ENCODE measurements at places on chromosomes 16 and 17.
A peak's percentile ranks its signal among the peaks of the same experiment; 100 is the strongest.

DNA sequence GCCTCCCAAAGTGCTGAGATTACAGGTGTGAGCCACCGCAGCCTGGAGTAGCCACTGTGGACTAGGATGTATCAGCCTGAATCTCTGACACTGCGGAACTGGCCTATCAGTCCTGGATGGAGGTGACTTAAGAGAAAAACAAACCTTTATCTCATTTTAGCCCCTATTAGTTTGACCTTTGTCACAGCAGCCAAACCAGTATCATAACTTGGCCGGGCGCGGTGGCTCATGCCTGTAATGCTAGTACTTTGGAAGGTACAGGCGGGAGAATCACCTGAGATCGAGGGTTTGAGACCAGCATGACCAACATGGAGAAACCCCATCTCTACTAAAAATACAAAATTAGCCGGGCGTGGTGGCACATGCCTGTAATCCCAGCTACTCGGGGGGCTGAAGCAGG, 51.8 kb upstream of the USP7 start:
- DNase-seq: no peak

DNA sequence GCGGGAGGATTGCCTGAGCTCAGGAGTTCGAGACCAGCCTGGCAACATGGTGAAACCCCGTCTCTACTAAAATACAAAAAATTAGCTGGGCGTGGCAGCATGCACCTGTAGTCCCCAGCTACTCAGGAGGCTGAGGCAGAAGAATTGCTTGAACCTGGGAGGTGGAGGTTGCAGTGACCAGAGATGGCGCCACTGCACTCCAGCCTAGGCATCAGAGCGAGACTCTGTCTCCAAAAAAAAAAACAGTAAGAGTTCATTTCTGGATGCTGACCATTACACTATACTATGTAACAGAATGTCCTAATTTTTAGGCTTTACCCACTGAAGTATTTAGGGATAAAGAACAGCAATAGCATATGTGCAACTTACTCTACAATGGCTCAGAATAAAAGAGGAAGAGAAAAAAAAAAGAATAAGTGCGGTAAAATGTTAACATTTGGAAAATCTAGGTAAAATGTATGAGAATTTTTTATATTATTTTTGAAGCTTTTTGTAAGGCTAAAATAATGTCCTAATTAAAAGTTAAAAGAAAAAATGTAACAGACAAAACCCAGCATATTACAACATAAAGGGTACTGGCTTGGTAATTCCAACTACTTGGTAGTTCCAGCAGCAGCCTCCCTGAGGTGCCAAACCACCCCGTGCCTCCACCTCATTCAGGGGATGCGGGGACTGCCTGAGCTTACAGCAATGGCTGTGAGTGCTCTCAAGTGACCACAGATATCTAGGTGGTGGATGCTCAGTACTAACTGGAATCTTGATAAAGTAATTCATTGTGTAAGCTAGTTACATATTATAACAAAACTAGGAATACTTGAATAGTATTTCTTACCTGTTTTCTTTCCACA, 10.9 kb downstream of the COPS3 start:
- peak; percentile 11 for DNase-seq

GRCh38 chr16:65271996-65272395, 150.1 kb upstream of the CDH11 start:
- DNase-seq: no peak

DNA sequence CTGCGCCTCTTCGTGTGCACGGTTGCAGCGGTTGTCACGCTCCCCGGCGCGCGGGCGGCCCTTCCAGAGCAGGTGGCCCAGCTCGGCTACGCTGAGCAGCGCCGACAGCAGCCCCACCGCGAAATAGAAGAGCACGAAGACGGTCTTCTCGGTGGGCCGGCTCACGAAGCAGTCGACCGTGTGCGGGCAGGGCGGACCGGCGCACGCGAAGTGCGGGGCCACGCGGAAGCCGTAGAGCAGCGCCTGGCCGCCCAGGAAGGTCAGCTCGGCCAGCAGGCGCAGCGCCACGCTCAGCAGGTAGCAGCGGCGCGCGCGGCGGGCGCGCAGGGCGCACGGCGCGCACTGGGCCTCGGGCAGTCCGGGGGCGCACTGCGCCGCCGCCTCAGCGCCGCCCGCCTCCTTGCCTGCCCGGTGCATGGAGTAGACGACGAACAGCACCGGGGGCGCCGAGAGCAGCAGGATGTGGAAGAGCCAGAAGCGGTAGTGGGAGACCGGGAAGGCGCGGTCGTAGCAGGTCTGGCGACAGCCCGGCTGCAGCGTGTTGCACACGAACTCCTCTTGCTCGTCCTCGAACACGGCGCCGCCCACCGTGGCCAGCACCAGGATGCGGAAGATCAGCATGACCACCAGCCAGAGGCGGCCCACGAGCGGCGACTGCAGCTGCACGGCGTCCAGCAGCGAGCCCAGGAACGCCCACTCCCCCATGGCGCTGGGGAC, 1.3 kb downstream of the GJD3 start:
- no peak for DNase-seq

GRCh38 chr17:67312265-67312664, 54.1 kb downstream of the PSMD12 start:
- DNase-seq: no peak

- no peak for DNase-seq
Measured at GRCh38 chr17:33987162-33987561, 267.9 kb upstream of the CCL2 start.

- no peak for DNase-seq
Measured at GRCh38 chr17:39904990-39905288, 13.5 kb downstream of the GSDMB start.

- DNase-seq: no peak
Measured at GRCh38 chr16:89615176-89615575, 1.7 kb downstream of the DPEP1 start.

GRCh38 chr17:64358261-64358788, 32.3 kb downstream of the PECAM1 start:
- DNase-seq: no peak

DNA sequence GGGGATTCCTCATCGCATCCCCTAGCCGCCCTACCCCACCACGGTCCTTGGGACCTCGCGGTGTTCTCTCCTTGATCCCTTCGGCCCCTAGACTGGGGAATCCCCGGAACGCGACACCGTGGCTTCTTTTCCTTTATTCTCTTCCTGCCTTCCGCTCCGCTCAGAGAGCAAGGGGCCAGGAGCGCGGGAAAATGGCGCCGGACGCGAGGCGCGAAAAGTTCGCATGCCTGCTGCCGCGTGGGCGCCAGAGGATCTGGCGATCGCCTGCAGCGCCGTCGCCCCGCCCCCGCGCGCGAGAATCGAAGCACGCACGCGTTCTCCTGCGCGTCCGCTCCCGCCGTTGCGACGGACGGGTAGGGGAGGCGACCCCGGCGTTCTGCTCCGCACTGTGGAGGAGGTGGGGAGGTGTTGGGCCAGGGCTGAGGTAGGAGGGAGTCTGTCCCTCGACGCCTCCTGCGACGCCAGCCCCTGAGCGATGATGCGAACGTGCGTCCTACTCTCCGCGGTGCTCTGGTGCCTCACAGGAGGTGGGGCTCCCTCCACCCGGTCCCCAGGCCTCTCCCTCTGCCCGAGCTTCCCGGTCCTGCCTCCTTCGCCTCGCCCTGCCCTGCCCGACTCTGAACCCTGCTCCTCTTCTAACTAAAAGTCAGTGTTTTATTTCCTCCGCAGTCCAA, at the start of gene ZPBP2:
TSS of gene ZPBP2 (plus strand) at position 323 of the 674 bp plus-strand sequence. CDS start at position 476, 153 bp downstream.
- peak; percentile 43 for DNase-seq

DNA sequence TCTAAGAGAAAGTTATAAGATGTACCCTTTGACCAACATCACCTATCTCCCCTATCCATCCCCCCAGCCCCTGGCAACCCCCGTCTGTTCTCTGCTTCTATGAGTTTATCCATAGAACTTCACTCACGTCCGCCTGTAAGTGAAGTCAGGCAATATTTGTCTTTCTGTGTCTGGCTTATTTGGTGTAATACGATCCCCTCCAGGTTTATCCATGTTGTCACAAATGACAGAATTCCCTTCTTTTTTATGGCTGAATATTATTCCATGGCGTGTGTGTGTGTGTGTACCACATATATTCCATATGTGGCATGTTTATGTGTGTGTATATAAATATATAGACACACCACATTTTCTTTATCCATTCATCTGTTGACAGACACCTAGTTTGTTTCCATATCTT, 339.7 kb downstream of the CPPED1 start:
- DNase-seq: no peak

DNA sequence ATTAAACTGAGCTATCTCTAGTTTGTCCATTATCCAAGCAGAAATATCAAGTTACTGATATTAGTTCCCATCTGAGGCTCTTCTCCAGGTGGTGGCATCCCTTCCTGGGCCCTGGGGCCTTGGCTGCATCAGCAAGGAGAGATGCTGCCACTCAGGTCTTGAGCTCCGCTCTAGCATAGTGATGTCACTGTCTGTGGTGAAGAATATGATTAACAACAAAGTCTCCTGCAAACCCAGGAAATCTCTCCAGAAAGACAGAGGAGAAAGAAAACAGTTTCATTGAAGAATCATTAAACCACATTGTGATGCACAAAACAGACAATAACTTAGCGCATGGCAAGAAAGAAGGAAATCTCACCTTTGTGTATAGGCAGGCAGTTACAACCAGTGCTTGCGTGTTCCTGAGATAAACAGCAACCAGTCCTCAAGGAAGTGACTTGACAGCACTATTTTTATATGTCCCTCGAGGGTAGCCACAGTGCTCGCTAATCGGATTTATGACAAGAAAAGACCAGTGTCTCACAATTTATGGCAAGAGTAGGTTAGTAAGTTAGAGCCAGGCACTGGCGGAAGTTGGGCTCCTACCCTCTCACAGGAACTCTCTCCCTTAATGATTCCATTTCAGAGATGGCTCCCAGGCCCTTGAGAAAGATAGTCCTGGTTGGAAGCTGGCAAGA, 151.1 kb downstream of the AHSP start:
- DNase-seq: no peak

- no peak for DNase-seq
Measured at GRCh38 chr16:78277321-78278055, 178.0 kb downstream of the WWOX start.

DNA sequence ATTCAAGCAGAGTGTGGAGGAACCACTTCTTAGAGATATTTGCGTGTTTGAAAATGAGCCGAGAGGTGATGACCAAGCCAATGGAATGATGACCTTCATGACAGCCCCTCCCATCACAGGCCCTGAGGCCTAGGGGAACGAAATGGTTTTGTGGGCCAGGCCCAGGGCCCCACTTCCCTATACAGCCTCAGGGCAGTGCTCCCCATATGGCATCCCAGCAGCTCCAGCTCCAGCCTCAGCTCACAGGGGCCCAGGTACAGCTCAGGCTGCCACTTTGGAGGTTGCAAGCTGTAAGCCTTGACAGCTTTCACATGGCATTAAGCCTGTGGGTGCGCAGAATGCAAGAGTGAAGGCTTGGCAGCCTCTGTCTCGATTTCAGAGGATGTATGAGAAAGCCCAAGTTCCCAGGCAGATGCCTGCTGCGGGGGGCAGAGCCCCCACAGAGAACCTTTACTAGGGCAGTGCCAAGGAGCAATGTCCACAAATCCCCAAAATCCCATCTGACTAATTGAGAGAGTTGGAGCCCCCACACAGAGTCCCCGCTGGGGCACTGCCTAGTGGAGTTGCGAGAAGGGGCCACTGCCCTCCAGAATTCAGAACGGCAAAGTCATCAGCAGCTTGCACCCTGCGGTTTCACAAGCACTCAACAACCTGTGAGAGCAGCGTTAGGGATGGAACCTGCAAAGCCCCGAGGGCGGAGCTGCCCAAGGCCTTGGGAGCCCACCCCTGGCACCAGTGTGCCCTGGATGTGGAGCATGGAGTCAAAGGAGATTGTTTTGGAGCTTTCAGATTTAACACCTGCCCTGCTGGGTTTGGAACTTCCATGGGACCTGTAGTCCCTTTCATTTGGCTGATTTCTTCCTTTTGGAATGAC, 21.2 kb downstream of the CHMP6 start:
- no peak for DNase-seq

DNA sequence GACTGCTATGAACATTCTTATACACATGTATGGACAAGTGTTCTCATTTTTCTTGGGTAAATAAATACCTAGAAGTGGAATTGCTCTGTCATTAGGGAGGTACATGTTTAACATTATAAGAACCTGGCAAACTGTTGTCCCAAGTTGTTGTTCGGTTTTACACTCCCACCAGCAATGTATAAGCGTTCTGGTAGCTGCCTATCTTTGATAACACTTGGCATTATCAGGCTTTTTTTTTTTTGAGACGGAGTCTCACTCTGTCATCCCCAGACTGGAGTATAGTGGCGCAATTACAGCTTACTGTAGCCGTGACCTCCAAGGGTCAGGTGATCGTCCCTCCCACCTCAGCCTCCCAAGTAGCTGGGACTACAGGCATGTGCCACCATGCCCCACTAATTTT, 16.3 kb downstream of the ATAD5 start:
- DNase-seq: no peak

- DNase-seq: no peak
Measured at GRCh38 chr16:85429776-85430522, 183.2 kb upstream of the GSE1 start.

- no peak for DNase-seq
Measured at GRCh38 chr17:14298947-14299279, 2.0 kb upstream of the HS3ST3B1 start.

DNA sequence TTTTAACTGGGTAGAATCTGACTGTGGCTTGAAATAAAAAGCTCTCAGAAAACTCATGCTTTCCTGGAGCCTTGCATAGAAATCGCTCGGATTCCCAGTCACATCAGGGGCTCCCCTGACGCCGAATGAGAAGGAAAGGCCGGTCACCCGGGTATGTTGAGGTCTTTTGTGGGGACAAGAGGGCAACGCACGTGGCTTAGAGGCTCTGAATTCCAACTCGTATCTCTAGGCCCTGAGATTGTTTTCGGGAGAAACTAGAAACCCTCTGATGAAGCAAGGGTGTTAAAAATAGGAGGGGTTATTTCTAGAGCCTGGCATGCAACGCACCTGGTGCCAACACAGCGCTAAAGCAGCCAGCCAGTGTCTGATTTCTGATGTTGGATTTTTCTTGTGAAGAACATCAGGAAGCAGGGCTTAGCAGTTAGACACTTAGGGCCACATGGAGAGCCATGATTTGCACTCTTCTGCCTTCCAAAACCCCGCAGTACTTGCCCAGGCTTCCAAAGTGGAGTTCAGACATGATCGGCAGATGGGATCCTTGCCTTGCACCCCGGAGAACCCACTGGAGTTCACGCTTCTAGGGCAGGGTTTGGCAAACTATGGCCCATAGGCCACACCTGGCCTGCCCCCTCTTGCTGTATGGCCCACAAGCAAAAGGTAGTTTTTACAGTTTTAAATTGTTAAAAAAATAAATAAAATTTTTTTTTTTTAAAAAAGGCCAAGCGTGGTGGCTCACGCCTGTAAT, 12.6 kb downstream of the CACNG1 start:
- DNase-seq: no peak

DNA sequence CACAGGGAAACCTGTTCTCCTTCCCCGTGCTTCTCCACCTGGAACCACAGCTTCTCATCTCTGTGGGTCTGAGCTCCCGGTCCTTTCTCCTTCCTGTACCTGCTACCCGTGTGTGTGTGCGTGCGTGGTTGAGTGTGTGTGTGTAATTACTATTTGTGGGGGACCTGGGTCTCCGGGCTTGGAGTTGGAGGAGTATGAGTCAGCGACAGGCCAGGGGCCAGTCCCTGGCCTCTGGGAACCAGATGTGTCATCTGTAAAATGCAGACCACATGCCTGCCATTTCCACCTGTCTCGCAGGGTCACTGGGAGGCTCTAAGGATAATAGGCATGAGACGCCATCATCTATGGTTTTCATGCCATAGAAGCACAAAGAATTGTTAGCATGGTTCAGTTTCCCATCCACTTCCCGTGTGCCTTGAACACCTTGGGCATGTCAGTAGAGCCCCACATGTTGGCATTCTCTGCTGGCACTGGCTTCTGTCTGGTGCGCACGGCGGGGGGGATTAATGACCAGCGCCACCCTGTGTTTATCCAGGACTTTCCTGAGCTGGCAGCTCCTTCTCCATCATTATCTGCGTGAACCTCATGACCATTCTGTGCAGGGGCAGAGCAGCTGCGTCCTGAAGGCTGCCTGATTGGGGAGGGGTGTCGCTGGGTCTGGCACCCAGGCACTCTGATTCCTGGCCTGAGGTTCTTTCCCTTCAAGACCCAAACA, 1.5 kb downstream of the ZNF205 start:
- no peak for DNase-seq

Measured in T-cell (primary cell).